Aorta (tissue), 5 donors: ENCODE measurements at places on chromosomes 5 and 9.

GRCh38 chr5:131684595-131684994 lies 49.6 kb upstream of the RAPGEF6 start:
- no peak for DNase-seq

- no peak for DNase-seq
Observed at GRCh38 chr5:82828211-82828610, 249.0 kb downstream of the TMEM167A start.

GRCh38 chr9:126170286-126170823 lies 156.3 kb upstream of the MVB12B start:
- no peak for DNase-seq

DNA sequence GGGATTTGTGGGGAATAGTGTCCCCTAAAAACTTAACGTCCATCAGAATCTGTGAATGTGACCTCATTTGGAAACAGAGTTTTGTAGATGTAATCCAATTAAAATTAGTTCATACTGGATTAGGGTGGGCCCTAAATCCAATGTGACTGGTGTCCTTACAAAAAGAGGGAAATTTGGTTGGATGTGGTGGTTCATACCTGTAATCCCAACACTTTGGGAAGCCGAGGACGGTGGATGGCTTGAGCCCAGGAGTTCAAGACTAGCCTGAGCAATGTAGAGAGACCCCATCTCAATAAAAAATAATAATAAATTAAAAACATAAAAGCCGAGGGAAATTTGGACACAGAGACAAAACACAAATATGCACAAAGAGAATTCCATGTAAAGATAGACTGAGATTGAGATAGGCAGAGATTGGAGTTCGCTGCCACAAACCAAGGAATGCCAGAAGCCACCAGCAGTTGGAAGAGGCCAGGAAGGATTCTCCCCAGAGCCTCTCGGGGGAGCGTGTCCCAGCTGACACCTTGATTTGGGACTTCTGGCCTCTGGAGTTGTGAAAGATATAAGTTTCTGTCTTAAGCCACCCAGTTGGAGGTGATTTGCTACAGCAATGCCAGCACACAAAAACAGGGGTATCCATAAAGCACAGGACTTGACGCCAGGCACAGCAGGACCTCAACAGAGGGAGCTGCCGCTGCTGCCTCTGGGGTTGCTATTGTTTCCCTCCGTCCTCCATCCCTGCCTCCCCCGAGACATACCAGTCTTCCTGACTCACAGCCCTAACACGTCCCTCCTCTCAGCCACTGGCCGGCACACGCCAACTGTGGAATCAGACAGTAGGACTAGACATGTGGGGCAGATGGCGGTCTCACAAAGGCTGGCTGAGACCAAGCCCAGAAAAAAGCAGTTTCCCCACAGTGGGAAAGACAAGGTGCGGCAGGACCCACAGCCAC lies 73.8 kb upstream of the IL17B start:
- DNase-seq: peak; percentile 87
